Activated naive CD4-positive, alpha-beta T cell treated with anti-CD3 and anti-CD28 coated beads, Interleukin-2, amount 50 U/mL, for 72 hours (primary cell): ENCODE measurements at places on chromosomes 5 and 9. TPM values are rescaled to one million over a fixed set of nuclear protein-coding genes. Genes with fewer than 3 reads are reported as not detected.

Gene MRPS2
- total RNA-seq, result 53.7 TPM

Gene FOXD4
- not detected for total RNA-seq

Gene C8G
- 2.5 TPM for total RNA-seq

Gene TAF11L5
- not detected for total RNA-seq

Gene TMEM232
- total RNA-seq, result 0.93 TPM

Gene TEX48
- not detected for total RNA-seq

Gene IFNA2
- not detected for total RNA-seq

Gene WDR38
- total RNA-seq, result not detected

Gene ARID3C
- total RNA-seq, result 1.6 TPM

Gene FRRS1L
- total RNA-seq, result not detected

Gene MARCOL
- total RNA-seq, result not detected

Gene NR2F1-AS1
- not detected for total RNA-seq

Gene MARCHF3
- total RNA-seq, result 10.5 TPM

Gene SLC34A3
- total RNA-seq, result 0.12 TPM

Gene IL9
- total RNA-seq, result 0.93 TPM

Gene DNM1
- total RNA-seq, result 1.6 TPM

Gene SLC23A1
- total RNA-seq, result 0.25 TPM

Gene MYMK
- total RNA-seq, result not detected

Gene VLDLR
- total RNA-seq, result 0.98 TPM

Gene SPATA31D4
- total RNA-seq, result not detected

Gene KIAA0825
- total RNA-seq, result 1.2 TPM

Gene TRIM7
- 7.0 TPM for total RNA-seq

Gene THG1L
- 32.3 TPM for total RNA-seq

Gene IRX4
- not detected for total RNA-seq

Gene CHD1
- 49.9 TPM for total RNA-seq

Gene PCDHGA3
- not detected for total RNA-seq

Gene PCDHGA9
- 0.23 TPM for total RNA-seq

Gene PLEKHG4B
- 0.47 TPM for total RNA-seq

Gene ADAMTS2
- not detected for total RNA-seq

Gene NME5
- total RNA-seq, result not detected

Gene SLC36A2
- total RNA-seq, result not detected

Gene NAIP
- 8.6 TPM for total RNA-seq

Gene CBY3
- total RNA-seq, result not detected

Gene ZNF484
- 8.1 TPM for total RNA-seq

Gene LTC4S
- 0.52 TPM for total RNA-seq

Gene ZNG1A
- total RNA-seq, result 41.5 TPM

Gene CCL28
- 18.9 TPM for total RNA-seq

Gene DTWD2
- total RNA-seq, result 3.8 TPM

Gene GARIN3
- 0.46 TPM for total RNA-seq

Gene ZDHHC11B
- not detected for total RNA-seq

Gene CYSRT1
- 0.64 TPM for total RNA-seq

Gene BAAT
- not detected for total RNA-seq

Gene GPR150
- 0.74 TPM for total RNA-seq

Gene TMEM171
- not detected for total RNA-seq
